LHCN-M2 (cell line): ENCODE measurements at places on chromosomes 3 and 15. TPM values are rescaled to one million over a fixed set of nuclear protein-coding genes. Genes with fewer than 3 reads are reported as not detected.

- peak; percentile 52 for DNase-seq
Measured at GRCh38 chr3:55434789-55435188, 52.3 kb downstream of the WNT5A start.

GRCh38 chr3:180430896-180431295, 171.1 kb upstream of the TTC14 start:
- DNase-seq: no peak

DNA sequence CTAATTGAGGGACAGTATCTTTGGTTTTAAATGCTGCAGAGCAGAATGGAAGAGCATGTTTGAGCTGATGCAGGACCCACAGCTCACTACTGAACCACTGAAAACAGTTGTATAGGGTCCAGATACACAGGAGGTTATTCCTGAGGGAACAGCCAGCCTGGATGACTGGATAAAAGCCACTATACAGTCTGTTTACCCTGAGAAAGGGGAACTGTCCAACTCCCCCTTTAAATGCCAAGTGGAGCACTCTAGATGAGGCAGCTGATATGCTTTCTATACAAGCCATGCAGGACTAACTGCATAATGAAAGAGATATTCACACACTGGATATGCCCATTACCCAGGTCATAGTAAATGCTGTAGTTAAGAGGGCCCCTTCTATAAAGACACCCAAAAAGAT, 138.6 kb downstream of the IMPG2 start:
- DNase-seq: no peak

- DNase-seq: no peak
Measured at GRCh38 chr3:66150977-66151376, 69.8 kb upstream of the SLC25A26 start.

GRCh38 chr15:59298225-59298853, 74.3 kb downstream of the MYO1E start:
- no peak for DNase-seq

GRCh38 chr3:178520451-178520850, 15.8 kb upstream of the KCNMB2 start:
- DNase-seq: no peak

GRCh38 chr15:74426404-74427281, 7.1 kb downstream of the SEMA7A start:
- DNase-seq: no peak

DNA sequence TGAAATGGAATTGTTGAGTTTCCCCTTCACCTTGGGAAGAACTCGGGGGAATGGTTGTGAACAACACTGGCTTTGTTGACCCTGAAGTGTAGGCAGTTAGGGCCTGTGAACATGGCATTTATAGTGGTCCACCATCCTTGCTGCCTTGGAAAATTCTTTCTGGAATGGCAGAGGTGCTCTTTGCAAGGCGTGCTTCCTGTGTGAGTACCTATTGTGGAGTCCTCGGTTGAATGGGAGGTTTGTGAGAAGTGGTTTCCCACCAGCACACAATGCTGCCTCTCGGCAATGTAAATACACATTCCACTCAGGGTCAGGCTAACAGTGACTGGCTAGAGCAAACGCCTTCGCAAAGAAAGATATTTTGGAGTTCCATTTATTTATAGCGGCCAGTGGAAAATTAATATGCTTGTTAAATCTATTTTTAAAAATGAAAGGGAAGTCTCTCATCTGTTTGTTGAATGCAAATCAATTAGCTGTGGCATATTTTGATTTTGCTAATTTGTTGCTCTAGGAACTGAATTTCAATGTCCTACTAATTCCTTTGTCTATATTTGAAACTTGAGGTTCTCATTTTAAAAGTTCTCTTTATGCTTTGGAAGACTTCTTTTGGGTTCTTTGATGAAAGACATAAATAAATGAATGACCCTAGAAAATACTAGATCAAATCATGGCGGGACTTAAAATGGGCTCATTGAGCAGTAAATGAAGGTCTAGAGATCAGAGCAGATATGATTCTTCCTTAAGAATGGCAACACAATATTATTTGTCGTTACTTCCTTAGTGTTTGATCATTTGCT, 59.5 kb downstream of the FNDC3B start:
- DNase-seq: no peak

- DNase-seq: no peak
Measured at GRCh38 chr3:106206146-106206545, 337.3 kb upstream of the CBLB start.

DNA sequence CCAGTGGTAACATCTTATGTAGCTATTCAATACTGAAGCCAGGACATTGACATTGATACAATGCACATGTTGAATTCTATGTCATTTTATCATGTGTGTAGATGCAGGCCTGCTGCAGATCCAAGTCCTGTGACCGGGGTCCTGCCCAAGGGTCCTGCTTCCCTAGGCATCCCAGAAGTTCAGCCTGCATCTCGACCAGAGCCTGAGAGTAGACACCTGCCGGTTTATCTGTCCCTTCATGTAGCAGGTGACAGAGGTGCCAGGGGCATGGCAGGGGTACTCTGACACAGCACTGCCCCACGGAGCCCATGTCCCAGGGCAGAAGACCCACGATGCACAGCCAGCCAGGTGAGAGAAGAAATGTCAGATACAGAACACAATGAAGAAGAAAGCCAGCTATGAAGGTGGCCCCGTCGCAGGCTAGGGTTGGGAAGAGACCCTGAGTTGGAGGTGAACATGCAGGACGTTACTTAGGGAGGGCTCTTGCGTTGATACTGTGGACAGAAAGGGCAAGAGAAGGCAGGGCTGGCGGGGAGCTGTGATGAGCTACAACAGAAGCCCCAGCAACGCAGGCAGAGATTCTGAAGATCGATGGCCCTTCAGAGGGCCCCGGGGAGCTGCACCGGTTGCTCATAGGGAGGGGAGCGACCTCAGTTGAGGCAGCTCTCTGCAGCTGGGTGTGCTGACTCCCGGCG, 51.0 kb downstream of the TPRA1 start:
- no peak for DNase-seq

- DNase-seq: no peak
Measured at GRCh38 chr3:183129243-183129642, 29.9 kb upstream of the MCCC1 start.

DNA sequence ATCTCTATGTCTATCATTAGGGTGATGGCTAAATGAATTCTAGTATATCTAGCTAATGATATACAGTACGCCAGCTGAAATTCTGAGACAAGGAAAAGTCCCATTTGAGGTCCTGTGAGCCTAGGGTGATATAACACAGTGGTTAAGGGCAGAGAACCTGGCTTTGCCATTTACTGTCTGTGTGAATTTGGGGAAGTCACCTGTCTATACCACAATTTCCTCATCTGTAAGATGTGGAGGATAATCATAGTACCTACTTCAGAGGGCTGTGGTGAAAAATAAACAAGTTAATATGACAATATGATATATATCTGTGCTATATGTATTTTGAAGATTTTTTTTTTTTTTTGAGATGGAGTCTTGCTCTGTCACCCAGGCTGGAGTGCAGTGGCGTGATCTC, 9.8 kb upstream of the ANKDD1A start:
- no peak for DNase-seq

TMEM89 gene
- total RNA-seq: not detected in 2 replicates

AGBL1 gene
- total RNA-seq: under 0.01 TPM in 1 of 2 replicates, not detected in the other
